H1 (cell line): ENCODE measurements at places on chromosomes 6 and 20.

- no peak for DNase-seq
These were observed 240.4 kb downstream of the PRL start for GRCh38 chr6:22056398-22056797.

DNA sequence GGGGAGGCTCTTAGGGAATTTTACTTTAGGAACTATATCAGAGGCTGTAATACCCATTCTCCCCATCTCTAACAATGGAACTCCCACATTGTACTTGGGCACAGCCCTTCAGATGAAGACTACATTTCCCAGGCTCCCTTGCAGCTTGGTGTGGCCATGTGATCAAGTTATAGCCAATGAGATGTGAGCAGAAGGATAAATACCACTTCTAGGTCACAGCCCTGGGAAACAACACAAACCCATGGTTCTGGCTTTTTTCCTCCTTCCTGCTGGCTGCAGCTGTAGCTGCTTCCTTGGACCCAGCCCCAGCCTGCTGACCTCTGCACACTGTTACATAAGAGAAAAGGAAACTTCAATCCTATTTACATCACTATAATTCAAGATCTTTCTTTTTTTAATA lies 445.9 kb upstream of the JARID2 start:
- DNase-seq = no peak

- DNase-seq = no peak
These were observed 191.2 kb upstream of the GMDS start for GRCh38 chr6:2436410-2437154.

- peak; percentile 33 for DNase-seq
These were observed 199.0 kb downstream of the DLL1 start for GRCh38 chr6:170091639-170092579.

DNA sequence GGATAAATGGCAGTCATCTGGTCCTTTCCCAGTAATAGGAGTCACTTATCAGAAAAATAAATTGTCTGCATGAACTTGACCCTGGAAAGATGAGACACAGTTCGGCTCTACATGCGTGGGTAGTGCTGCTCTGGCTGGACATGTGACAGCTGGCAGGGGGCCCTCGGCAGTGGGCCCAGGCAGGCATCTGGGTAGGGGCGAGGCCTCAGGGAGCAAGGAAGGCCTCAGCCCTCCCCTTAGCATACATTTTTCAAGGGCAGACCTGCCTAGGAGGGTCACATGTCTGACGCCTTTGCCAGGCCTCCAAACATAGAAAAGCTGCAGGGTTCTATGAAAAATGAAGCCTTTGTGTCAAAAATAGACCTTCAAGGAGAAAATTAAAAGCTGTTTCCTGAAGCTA lies 12.8 kb upstream of the ILRUN start:
- no peak for DNase-seq

DNA sequence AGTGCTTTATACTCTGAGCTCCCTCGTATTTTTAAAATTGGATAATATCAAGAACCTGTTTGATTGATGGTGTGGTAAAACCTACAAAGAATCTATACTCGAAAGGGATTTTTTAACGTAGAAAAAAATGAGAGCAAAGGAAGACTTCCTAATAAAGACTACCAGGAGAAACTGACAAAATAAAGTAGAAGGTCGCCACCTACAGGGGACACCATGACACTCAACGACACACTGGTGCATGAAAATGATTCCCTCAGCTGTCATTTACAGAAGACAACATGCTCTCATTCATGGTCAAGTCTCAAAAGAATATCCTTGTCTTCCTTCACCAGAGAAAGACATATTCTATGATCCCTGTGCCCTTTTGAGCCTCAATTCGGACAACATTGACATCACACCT lies 10.1 kb upstream of the NHSL1 start:
- DNase-seq = no peak

DNA sequence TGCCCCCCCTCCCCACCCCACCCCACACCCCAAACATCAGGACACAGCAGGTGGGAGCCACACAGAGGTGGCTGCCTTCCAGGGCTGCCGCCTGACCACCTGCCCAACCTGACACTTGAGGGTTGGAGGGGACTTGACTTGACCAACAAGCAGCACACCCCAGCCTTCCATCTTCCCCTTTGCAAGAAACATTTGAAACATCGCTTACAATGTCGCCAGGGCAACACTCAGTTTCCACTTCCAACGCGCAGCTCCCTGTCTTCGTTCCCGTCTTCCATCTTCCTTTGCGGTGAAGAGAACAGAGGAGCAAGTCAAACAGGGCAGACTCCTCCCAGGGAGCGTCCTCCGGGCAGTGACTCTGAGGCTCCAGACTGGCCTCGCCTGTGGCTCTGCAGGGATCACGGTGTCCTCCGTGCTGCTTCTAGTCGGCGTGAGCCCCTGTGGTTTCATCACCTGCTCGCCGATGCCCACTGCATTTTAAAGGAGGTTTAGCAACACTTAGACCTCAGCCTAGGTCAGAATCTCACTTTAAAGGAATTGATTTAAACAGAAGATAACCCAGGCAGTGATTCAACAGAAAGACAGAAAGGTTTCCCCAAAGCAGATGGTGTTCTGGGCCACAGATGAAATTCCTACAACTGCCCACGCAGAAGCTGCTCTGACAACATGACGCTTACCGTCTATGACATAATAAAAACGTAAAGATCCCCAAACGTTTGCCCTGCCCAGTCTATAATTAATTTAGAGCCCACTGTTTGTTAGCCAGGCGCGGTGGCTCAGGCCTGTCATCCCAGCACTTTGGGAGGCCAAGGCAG lies 130.8 kb downstream of the TAF4 start:
- no peak for DNase-seq

GRCh38 chr20:3222635-3223600 lies 13.6 kb downstream of the ITPA start:
- DNase-seq = no peak

DNA sequence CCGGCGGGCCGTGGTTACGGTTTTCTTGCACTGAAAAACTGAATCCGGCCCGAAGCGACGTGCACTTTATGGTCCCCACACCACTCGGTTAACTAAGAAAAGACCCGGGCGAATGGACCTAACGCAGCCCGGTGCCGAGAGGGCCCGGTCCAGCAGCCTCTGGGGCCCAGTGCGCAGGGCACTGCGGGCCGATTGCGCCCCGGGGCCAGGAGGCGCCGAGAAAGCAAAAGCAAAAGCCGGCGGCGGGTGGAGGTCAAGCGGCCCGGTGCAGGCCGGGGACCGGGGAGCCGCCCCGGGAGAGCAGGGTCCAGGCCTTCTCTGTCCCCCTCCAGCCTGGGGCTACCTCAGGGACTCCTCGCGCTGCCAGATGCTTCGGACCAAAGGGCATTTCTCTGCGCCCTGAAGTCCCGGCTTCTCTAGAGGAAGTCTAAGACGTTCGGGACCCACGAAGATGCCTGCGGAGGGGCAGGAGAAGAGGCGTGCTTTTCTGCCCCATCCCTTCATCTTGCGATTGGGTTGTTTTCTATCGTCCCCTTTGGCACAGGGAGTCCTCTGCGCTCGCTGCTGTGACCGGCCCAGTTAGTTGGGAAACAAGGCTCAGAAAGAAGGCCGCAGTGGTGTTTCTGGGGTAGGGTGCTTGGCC lies 4.4 kb downstream of the FOXF2 start:
- DNase-seq = no peak

DNA sequence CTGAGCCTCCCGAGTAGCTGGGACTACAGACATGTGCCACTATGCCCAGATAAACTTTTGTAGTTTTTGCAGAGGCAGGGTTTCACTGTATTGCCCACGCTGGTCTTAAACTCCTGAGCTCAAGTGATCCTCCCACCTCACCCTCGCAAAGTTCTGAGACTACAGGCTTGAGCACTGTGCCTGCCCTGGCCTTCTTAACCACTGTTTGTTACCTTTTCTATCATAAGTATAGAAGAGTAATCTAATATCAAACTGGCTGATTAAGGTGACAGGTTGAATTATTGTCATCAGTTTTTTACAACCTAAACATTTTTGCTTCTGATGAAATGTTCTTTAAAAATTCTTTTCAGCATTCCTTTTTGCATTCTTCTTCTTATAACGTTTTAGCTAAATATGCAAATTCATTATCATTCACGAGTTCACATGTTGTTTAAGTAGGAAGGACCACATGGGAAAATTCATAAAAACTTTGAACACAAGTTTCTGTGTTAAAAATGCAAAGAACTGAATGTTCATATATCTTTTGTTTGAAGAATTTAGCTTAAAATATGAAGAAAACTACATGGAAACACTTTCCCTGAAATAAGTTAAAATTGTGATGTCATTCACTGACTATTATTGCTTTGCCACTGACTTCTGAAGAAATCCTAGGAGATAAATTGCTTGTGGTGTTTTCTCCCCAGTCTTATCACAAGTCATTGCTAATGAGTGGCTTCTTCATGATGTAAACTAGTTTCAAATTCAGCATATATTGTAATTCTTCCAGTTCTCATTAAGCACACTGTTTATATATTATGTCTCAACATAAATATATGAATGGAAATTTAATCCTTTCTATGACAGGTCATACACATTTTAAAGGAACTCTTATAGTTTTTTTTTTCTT lies 106.7 kb downstream of the ADGRB3 start:
- DNase-seq = no peak

GRCh38 chr6:121441477-121441876 lies 6.0 kb downstream of the GJA1 start:
- no peak for DNase-seq

- no peak for DNase-seq
These were observed 69.2 kb downstream of the PTPRA start for GRCh38 chr20:2942439-2942838.

DNA sequence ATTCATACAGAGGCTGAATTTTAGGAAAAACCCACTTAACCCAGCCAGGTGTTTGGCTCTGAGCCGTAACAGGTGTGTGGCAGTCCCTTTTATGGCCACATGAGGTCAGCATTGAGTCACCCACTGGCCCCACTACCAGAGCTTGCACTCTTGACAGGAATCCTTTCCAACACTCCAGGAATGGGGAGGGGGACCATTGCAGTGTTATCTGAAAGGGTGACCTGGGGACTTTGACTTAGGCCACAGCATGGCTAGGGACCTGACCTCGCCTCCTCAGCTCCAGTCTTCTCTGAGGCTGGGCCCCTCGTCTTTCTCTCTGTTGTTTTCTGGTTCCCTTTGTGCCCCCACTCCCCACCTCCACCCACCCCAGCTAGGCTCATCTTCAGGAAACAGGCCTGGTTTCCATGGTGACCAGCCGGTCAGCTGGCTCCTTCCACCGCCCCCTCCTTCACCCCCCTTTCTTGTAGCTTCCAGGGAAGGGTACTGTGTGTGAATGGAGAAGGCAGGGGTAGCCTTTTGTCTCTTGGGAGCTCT lies 2.1 kb upstream of the TMEM151B start:
- DNase-seq = peak; percentile 89

GRCh38 chr6:170045981-170046667 lies 244.8 kb downstream of the DLL1 start:
- DNase-seq = no peak

DNA sequence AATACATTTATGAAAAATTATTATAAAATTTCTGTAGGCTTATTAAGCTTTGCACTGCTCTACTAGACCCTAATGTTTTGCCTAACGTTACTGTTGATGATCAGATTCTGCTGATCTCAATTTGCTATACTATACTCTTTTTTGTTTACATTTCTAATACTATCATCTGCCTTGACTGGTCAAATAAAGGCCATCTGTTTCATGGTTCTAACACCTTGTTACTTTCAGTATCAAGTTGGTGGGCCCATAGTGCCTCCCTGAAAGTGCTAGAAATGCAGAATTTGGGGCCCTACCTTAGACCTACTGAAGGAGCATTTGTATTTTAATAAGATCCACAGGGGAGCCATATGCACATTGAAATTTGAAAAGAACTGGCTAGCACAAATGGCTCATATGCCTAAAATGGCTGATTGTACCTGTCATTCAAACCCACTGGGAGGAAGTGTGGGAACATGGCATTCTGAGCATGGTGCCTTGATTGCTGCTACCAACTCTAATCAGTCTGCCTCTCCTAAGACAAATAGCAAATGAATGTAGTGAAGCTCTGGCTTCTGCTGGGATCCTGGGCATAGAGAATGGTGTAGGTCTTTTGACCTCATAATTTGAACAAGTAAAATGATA lies 199.1 kb upstream of the BTBD3 start:
- no peak for DNase-seq

- no peak for DNase-seq
These were observed 170.7 kb upstream of the SCGN start for GRCh38 chr6:25481267-25481666.
